ENCODE measurements at places on chromosomes 7 and 10.

DNA sequence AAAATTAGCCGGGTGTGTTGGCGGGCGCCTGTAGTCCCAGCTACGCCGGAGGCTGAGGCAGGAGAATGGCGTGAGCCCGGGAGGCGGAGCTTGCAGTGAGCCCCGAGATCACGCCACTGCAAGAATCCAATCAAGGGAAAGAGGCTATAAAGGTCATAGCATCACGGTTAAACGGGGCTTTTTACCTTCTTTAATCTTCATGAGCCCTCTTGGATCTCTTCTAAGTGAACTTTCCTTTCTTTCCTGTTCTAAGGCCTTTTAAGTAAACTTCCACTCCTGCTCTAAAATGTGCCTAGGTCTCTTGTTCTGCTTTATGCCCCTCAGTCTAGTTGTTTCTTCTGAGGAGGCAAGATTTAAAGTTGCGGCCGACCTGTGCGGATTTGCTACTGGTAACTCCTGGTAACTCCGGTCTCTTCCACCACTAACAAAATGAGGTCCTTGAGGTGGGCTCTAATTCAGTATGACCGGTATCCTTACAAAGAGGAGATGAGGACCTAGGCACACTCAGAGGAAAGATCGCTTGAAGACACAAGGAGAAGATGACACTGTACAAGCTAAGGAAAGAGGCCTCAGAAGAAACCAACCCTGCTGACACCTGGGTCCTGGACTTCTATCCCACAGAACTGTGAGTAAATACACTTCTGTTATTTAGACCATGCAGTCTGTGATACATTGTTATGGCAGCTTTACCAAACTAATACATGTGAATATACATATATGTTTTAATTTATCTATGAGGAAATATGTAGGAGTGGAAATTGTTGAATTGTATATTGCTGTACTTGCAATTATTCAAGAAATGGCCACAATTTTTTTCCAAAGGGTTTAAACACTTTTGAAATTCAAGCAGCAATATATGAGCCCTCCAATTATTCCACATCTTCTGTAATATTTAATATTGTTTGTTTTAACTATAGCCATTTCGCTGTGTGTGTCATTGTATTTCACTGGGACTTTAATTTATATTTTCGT is 331.5 kb upstream of the CNTNAP2 start:
- DNase-seq: no peak

GRCh38 chr10:32950591-32951108 is 7.4 kb downstream of the ITGB1 start:
- DNase-seq: no peak

DNA sequence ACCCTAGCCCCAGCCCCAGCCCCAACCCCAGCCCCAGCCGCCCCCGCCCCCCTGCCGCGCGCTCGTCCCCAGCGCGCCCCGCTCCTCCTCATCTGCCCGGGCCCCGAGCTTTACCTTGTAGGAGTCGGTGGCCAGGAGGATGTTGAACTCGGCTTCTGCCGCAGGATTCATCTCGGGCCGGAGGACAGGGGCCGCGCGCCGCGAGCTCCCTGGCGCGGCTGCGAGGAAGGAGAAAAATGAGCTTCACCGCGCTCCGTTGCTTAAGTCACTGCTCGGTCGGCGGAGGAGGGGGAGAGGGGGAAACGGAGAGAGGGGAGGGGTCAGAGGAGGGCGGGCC is at the start of gene NAMPT:
TSS of gene NAMPT (minus strand) at position 270 of the 337 bp plus-strand sequence. CDS start at position 171, 99 bp downstream.
- DNase-seq: no peak

DNA sequence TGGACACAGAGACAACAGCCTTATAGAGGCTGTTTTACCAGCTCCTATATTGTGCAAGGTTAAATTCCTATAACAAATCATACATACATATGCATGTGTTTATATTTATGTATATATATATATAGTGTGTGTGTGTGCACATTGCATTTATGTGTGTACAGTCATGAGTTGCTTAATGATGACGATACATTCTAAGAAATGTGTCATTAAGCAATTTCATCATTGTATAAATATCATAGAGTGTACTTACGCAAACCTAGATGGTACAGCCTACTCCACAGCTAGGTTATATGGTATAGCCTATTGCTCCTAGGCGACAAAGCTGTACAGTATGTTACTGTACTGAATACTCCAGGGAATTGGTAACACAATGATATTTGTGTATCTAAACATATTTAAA is 30.1 kb upstream of the TNKS2 start:
- no peak for DNase-seq

DNA sequence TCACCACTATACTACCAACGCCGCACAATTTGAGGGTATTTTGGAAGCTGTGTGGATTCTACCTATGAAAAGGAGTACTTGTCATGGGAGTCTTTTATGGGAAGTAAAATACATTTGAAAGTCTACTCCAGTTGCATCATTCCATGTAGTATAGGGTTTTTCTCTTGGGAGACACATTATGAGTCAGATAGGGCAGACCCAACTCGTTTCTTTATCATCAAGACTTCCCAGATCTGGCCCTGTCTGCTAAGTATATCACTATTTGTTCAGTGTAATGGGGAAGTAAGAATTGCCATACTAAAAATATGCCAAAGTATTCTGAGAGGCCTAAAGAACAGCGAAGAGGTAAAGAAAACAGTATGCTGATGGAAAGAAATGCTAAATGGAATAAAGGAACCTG is 144.2 kb downstream of the SPAG6 start:
- no peak for DNase-seq

- no peak for DNase-seq
Measured at GRCh38 chr7:95200741-95201140, 123.6 kb downstream of the PON1 start.

DNA sequence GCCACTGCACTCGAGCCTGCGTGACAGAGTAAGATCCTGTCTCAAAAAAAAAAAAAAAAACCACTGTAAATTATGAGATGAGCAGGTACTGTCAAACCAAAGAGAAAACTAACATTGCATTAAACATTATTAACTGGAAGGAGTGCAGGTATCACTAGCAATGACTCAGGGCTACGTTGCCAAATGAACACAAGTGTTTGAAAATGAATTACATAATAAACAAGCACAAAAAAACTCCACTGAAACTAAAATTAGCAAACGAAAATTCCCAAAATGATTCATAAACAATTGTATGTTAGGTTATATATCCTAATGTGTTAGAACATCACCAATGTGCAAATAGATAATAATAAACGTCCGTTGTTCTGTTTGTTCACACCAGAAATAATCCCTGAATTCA is 42.8 kb downstream of the NSUN6 start:
- DNase-seq: no peak

GRCh38 chr7:113810080-113810744 is 108.6 kb downstream of the PPP1R3A start:
- DNase-seq: peak; percentile 17

All from HT1080 (cell line).